ENCODE measurements at places on chromosomes 2 and 18.

DNA sequence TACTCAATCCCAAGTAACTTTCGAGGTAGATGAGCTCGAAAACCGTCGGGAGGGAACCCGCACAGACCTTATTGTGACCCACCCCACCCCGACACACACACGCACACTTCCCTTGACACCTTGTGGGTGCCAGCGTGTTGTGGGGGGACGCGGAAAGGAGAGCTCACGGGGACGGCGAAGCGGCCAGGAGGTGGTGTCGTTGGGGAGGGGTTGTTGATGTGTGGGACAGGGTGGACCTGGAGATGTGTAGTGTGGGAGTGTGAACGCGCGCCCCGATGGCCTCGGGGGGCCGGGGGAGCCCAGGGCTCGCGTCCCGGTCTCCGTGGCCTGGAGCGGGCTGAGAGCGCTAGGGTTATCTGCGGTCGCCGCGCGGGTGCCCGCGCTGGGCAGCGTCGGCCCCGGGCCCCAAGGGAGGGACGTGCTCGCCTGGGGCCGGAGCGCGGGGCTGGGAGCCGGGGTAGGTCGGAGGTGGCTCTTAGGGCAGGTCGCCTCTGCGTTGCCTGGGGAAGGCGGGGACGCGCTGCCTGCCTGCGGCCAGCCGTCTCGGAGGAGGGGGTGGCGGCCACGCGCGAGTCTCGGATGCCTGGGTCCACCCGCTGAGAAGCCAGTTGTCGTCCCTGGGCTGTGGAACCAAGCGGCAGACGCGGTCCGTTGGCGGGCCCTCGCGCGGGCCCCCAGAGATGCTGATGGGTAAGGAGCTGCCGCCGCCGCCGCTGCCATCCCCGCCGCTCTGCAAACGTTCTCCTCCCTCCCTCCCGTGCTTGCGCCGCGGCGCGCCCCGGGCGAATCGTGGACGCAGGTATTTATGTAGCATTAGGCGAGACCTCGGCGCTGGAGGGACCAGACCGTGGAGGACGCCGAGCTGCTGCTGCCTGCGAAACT, 1.6 kb downstream of the KLHL29 start:
- no peak for DNase-seq

GRCh38 chr18:68533641-68534040, 181.3 kb downstream of the TMX3 start:
- DNase-seq, result no peak

- no peak for DNase-seq
These were observed 42.8 kb downstream of the DLGAP1 start for GRCh38 chr18:4412286-4412685.

DNA sequence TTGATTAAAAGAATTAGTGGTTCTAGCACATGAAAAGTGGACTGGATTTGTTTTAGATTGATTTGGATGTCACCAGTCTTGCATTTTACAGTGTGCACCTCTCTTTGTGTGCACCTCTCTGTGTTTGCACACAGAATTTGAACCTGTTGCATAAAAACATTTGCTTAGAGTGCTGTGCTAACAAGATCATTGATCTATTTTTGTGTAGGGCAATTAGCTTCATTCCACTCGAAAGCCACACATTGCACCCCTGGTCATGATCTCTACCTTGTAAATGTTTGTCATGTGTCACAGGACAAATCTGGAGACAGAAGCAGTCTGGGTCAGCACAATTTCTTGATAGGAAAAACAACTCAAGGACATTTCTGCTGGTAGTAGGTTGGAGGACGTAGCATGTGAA, 258.7 kb upstream of the LINC00305 start:
- no peak for DNase-seq

DNA sequence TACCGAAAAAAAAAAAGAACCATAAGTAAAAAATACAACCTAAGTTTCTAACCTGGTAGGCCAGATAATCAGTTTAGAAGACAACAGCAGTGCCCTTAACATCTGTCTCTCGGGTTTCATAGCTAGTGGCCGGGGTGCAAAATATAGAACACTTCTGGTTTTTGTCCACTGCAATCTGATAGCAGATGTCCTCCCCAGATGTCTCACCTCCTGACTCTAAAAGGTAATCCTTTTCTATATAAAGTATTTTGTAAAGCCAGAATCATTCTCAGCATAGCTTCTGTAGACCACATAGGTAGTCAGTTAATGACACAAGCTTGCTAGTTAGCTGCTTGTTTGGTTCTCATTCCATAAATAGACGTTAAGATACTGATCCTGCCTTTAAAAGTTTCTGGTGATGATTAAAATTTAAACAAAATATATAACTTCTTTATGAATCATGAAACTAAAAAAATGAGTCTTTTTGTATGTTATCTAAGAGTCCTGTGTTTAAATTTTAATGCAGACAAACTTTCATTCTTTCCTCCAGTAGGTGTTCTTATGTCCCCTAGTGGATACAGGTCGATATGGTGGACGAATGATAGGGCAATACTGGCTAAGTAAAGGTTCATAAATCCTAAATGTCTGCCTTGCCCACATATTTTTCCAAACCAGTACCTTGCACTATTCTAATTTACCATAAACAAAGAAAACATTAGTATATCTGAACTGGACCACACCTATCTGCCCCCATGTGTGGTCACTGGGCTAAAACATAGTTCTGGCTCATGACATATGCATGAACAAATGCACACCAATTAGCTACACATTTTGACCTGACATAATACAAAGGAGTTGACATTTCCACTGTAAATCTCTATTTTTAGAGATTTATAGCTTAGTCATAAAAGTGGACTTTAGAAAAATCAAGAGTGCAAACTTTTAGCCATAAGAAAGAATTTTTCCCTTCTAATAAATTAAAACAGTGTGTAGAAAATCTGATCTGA, 171.0 kb downstream of the SRBD1 start:
- DNase-seq, result no peak
